ENCODE measurements at places on chromosomes 7 and 10.

DNA sequence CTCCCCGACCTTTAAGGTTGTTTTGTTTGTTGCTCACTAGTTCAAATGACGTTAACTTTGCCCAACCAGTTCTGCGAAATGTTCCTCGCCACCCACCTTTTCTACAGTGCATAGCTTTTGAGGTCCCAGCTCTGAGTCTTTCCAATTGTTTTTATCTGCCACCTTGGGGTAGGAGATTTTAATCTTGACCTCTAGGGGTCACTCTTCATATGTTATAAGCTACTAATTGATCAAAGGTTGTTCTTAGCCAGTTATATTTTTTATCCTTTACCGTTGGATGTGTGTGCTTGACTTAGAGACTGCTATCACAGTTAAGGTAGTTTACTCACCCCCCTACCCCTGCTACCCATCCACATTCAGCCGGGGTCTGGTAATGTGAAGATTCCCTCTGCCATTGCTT, 372.4 kb downstream of the SUGCT start:
- DNase-seq: no peak

- DNase-seq: no peak
Measured at GRCh38 chr10:80523773-80524172, 13.9 kb upstream of the SH2D4B start.

DNA sequence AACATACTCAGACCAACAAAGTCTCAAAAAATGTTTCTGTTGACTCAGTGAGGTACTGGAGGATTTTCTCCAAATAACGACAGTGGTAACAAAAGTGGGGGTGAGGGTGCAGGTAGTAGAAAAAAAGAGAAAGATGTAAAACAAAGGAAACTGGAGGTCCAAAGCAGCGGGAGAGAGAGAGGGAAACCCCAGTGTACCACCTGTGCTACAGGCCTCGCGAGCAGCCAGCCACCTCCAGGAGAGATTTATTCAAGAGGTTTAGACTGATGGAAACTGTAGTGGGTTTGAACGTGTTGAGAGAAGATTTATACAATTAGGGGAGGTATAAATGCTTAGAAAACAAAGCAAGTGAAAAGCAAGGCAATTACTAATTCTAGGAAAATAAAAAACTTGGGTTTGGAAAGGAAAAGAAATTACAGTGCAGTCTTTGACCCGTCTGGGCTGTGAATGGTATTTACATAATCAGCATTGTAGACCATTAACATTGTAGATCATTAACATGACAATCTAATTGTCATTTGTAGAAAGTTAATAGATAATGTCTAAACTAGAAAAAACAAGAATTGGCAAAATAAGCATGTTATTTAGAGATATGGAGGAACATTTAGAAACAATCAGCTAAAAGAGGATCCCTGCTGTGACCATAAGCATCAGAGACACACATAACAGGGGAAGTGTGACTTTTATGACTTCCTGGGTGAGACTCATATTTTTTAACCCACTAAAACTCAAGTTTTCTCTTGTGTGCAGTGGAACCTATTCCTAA, 180.0 kb downstream of the RELN start:
- no peak for DNase-seq

DNA sequence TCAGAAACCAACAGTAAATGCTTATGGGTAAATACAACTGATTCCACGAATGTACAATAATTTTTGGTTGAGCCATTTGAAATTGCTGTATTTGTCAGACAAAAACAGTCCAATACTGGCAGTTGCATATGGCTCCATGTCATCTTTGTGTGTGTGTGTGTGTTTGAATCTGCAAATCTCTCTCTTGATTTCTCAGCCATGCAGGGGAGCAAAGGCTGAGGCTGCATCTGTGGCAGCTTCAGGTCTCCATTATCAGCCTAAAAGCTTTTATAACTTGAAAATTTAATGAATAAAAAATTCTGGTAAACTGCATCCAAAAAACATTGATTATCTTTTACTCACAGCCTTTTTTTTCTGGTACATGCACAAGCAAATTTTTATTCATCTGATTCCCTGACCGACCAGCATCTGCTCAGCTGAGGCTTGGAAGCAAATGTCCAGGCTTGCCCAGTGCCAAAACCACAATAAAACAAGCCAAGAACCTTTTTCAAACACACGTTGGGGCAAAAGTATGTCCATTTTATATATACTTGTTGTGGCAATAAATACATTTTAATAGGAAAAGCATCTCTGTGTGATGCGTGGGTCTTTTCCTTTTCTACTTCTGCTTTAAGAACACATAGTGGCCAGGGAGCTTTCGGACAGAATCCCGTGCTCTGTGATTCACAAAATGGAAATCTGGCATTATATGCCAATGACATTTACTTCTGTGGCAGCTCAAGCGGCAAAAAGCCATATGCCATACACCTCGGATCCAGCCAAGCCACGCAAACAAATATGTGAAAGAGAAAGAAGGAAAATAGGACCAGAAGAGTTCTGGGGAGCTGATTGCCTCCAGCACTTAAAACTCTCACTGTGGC, 275.6 kb upstream of the AOAH start:
- DNase-seq: no peak

DNA sequence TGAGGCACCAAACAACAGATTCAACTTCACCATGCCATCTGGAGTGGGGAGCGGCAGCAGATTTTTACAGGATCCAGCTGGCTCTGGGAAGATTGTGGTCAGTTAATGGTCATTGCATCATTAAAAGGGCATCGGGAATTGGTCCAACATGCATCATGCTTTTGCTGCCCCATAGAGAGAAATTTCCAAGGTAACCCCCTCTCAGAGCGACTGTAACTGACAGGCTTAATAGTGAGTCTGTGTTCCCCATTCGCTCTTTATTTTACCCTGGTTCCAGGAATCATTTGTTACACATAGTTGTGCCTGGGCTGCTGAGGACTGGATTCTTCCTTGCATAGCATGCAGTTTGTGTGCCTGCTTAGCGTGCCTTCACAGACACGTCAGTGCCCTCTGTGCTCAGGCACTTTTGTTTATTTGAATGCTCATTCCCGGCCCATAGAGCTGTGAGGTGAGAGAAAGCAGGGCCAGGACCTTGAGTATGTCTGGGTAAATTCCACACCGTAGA, 49.9 kb downstream of the CDHR3 start:
- DNase-seq: no peak

DNA sequence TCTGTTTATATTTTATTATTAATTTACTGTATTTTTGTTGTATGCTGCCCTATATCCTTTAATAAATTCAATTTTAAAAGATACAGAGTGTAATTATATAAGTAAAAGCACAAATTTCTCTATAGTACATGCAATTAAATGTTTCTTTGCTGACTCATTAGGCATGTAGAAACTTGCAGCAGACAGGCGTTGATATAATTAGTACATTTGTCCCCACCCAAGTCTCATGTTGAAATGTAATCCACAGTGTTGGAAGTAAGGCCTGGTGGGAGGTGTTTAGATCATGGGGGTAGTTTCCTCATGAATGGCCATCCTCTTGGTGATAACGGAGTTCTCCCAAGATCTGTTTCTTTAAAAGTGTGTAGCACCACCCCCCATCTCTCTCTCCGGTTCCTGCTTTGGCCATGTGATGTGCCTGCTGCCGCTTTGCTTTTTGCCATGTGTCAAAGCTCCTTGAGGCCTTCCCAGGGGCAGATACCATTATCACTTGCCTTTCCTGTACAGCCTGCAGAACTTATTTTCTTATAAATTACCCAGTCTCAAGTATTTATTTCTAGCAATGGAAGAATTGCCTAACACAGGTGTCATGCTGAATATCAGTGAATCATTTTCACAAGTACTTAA, 63.7 kb downstream of the TSPAN12 start:
- no peak for DNase-seq

- DNase-seq: no peak
Measured at GRCh38 chr7:91537260-91538152, 273.3 kb downstream of the FZD1 start.

DNA sequence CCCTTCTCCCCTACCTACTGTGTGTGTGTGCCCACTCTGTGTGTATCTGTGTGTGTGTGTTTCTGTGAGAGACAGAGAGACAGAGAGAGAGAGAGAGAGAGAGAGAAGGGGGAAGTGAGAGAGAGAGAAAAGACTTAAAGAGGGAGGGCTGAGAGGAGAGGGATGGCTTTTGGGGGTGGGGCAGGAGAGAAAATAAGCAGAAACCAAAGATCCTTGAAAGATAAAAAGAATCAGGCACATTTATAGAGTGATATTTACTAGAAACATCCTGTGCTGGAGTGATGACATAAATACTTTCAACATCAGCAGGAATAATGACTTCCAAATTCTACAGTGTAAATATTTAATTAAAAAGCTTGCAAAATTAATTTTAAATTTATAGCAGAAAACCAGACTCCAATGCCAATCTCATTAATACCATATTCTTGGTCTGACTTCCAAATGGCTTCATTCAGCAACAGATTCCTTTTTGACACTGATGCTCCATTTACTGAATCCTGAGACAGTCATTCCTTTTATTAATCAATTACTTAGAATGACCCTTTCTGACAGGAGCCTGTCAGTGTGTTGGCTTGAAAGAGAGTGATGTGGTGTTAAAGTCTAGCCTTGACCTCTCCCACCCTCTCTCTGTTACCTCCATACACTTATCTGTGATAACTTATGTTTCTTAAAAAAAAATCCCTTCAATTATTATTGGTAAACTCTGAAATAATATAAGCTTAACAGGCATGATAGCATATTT, 41.7 kb upstream of the WNT2 start:
- DNase-seq: no peak

- DNase-seq: no peak
Measured at GRCh38 chr10:9097206-9097990, 1042.9 kb downstream of the GATA3 start.

DNA sequence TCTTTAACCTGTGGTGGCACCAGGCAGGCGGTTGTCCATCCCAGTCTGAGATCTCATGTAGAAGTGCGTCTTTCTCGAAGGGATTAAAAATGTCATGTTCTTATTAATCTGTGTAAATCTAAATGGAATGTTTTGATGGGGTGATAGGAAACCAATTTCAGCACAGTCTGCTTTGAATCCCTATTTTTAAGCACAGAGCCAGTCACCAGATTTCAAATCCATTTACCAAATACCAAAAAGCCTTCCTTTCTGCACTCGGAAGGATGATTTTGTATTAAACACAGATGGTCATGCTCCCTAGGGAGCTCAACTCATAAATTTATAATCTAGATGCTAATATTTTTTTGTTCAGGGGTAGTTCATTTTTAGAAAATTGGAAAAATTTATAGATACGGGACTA, 160.6 kb upstream of the AOAH start:
- no peak for DNase-seq

DNA sequence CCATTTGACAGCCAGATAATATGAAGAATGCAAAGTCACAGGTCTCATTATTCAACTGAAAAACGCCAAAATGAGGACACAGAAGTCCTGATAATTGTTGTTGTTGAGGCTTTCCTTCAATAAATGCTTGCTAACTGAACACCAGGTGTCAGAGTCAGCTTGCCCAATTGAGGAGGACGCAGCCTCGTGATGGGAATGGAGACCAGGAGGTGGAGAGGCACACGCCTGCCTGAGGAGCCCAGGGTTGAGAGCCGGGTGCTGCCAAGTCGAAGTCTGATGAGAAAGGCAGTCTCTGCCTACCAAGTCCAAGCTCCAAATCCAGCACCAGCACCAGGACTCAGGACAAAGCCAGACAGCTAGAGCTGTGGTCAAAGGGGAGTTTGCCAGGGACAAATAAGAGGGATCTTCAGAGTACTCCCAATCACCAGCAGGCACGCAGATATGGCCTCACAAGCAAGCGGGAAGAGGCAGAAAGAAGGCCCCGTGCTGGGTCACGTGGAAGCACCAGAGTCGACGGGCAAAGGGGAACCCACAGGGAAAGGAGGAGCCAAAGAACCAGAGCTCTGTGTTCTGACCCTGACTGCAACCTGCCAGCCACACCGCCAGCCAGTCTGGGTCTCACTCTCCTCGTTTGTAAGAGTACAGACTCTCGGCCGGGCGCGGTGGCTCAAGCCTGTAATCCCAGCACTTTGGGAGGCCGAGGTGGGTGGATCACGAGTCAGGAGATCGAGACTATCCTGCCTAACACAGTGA, 47.6 kb downstream of the VOPP1 start:
- DNase-seq: no peak

DNA sequence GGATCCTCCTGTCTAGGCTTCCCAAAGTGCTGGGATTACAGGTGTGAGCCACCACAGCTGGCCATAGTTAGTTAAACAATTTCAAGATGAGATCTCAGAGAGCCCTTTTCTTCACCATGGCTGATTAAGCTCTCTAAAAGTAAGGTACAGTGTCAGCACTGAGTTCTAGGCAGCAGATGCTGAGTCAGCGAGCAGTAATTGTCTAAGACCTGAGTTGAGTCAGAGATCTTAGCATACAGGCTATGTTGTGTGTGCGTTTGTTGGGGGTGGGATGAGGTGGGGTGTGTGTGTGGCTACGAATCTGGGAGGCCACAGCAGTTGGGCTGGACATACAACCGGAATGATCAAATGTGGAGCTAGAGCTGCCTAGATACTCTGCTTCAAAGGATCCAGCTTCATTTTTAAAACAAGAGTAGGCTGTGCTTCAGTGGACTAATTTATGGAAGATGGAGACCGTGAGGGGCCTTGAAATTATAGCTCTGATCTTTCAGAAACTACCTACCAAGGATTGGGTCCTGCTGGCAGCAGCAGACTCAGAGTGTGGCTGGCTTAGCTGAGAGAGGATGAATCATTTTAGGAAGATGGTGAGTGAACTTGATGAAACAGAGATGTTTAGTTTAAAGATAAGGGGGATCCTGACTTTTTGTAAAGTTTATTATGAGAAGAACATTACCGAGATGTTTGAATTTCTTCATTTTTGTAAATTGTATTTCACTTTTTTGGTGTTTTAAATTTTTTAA, 17.5 kb upstream of the MTPN start:
- DNase-seq: no peak

- DNase-seq: no peak
Measured at GRCh38 chr10:68303849-68304412, 27.9 kb upstream of the HNRNPH3 start.

DNA sequence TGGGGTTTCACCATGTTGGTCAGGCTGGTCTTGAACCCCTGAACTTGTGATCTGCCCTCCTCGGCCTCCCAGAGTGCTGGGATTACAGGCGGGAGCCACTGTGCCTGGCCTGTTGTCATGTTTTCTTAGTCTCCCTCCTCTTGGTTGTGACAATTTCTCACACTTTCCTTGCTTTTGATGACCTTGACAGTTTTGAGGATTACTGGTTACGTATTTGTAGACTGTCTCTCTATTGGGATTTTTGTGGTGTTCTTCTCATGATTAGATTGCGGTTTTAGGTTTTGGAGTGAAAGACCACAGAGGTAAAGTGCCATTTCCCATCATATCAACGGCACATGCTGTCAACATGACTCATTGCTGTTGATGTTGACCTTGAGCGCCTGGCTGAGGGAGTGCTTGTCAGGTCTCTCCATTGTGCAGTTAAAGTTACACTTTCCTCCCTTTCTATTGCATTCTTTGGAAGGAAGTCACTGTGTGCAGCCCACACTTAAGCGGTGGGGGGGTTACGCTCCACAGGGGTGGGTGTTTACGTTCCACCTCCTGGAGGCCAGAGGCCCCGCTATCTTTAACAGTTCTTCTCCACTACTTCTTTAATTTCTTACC, 10.8 kb downstream of the NEURL1 start:
- DNase-seq: no peak

GRCh38 chr7:124801330-124801895, 35.8 kb upstream of the GPR37 start:
- DNase-seq: no peak

All from COR-L47 (cell line).